ENCODE measurements at places on chromosomes 1 and 21.

- no peak for DNase-seq
Measured at GRCh38 chr1:57799490-57800115, 375.7 kb upstream of the DAB1 start.

- no peak for DNase-seq
Measured at GRCh38 chr21:41865002-41865777, 14.0 kb downstream of the PRDM15 start.

DNA sequence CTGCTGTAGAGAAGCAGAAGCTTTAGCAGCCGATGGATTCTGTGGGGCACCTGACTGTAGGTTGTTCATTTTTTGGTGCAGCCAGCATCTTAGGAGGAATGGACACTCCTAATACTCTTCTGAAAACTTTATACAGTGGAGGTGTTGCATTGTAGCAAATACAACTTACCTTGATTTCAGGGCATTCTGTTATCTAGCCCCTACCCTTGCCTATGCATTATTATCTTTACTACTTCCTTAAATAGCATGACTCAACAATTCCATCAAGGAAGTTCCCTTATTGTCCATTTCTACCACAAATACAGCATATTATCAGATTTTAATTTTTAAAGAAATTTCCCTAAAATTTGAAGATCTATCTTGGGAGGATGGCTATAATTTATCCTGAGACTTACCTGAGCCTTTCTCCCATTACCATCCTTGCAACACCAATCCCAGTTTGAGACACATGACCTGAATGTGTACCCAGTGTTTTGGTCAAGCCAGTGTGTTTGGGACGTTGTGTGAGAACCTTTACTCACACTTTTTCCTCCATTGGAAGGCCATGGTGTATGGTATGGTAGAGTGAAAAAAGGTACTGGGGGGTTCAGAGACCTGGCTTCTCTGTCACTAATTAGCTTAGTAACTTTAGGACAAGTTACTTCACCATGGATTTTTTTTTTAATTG, 9.2 kb downstream of the POU2F1 start:
- no peak for DNase-seq

- DNase-seq: no peak
Measured at GRCh38 chr21:17488620-17489019, 24.2 kb upstream of the CXADR start.

DNA sequence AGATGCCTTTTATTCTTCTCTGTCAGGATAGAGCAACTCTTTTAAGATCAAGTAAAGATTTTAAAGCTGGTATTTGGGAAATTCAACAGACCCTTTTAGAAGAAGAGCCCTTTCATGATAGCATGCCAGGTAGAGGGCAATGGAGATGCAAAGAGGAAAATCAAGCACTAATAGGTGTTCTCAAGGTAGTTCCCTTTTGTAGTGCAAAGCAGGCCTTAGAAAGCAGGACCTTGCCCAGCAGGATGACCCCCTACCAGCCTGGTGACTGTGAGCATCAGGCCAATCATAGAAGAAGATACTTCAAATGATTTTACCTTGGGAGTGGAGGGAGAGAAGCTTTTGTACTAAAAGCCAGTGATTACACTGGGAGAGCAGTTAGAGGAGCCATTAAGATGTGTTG, 381.4 kb upstream of the ZRANB2 start:
- DNase-seq: no peak

- DNase-seq: no peak
Measured at GRCh38 chr21:45533361-45533845, 8.8 kb downstream of the SLC19A1 start.

GRCh38 chr1:181479137-181479745, 4.1 kb upstream of the CACNA1E start:
- peak; percentile 68 for DNase-seq

DNA sequence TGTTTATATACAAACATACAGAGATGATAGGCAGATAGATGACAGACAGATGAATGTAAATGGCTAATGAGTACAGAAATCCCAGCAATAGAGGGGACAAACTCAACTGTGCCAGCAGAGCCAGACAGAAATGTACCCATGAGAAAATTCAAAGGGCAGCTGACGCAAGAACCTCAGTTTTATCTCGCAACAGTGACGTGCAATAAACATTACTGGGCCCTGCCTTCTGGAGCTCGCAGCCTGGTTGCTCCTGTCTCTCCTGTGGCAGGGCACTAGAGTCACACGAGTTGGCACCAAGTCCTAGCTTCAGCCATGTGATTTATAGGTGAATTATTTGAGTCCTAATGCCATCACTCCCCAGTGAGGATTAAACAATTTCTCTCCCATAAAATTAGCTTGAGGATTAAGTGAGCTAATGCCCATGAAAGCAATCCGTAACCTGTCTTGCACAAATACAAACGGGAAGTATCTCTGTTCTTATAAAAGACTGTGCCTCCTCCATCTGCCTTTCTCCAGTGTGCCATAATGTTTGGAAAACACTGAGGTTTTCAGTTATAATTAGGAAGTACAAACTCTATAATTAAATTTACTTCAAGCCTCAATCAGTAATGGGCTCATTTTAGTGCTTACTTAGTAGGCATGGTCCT, 50.7 kb downstream of the VAV3 start:
- no peak for DNase-seq

GRCh38 chr1:82065916-82066315, 265.2 kb downstream of the ADGRL2 start:
- DNase-seq: no peak

GRCh38 chr1:246492611-246493245, 14.4 kb downstream of the SMYD3 start:
- DNase-seq: peak; percentile 74

DNA sequence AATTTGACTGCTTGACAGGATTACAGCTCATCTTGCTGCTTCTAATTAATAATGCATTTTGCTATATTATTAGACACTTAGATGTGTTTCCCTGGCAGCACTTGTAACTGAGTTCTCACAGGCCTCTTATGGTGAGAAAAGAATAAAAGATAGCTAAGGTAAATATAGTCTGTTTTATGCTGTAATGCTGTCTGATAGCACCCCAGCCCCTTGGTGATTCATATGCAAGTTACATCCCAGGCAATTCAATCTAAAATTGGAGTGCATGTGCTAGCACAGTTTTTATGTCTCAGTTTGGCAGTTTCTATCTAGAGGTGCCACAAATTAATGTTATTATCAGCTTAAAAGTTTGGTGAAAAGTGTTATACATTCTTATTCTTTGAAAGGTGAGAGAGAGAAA, 42.2 kb downstream of the RGS13 start:
- no peak for DNase-seq

Measured in NCI-H1694 (cell line).